ENCODE measurements at places on chromosomes 12 and 14. TPM values are rescaled to one million over a fixed set of nuclear protein-coding genes. Genes with fewer than 3 reads are reported as not detected.

The KRT81 gene
- total RNA-seq: 176 TPM

- no peak for DNase-seq
Measured at GRCh38 chr12:46874642-46875041, 48.8 kb upstream of the SLC38A4 start.

GRCh38 chr14:57834001-57834598 is 31.8 kb downstream of the SLC35F4 start:
- DNase-seq: no peak

The ATL1 gene
- 21.2 TPM for total RNA-seq

DNA sequence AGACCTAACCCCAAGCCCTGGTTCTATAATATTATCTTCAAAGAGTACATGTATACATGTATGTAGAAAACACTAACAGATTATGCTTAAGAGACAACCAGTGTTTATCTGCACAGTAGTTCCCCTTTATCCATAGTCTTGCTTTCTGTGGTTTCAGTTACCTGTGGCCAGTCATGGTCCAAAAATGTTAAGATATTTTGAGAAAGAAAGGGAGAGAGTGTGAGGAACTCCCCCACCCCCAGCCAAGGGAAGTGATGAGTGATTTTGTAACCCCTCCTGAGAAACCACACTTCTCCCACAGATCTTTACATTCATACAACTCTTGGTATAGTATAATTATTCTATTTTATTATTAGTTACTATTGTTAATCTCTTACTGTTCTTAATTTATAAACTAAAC is 77.3 kb upstream of the CNTN1 start:
- peak; percentile 65 for DNase-seq

DNA sequence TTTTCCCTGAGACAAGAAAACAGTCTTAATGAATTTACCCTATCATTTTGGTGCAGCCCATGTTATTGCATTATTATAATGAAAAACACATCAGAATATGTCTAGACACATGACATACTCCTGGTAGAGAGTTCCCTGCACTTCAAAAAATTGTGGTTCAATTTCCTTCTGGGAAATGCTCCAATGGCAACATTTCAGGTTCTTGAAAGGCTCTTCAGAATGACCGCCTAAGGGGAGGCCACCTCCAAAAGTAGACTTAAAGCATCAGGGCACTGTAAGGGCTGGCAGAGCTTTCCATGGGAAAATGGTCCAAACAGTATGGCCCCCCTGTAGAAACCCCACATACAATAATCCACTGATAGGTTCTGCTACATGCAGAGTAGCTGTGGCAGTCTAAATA is 110.7 kb downstream of the SLC25A21 start:
- no peak for DNase-seq

- DNase-seq: no peak
Measured at GRCh38 chr12:27057543-27057942, 24.8 kb downstream of the C12orf71 start.

GRCh38 chr14:97458661-97459579 is 661.7 kb downstream of the VRK1 start:
- no peak for DNase-seq

GRCh38 chr12:124302241-124302806 is 7.4 kb downstream of the RFLNA start:
- DNase-seq: no peak

The EXD2 gene
- 30.2 TPM for total RNA-seq

DNA sequence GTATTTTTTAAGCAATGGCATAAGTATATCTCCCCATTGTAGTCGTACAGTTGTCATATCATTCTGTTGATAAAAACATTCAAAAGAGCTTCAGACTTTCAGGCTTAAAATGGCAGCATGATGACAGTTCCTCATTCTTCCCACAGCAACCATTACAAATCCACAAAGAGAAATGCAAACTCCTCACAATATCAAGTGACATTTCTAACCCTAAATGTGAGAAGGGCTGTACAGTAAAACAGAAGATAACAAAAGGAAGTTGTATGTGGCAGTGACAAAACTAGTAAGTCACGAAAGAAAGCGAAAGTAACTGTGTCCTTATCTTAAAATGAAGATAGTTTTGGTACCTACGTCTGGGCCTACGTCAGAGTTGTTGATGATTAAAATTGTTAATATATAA is 46.7 kb downstream of the GXYLT1 start:
- DNase-seq: no peak

DNA sequence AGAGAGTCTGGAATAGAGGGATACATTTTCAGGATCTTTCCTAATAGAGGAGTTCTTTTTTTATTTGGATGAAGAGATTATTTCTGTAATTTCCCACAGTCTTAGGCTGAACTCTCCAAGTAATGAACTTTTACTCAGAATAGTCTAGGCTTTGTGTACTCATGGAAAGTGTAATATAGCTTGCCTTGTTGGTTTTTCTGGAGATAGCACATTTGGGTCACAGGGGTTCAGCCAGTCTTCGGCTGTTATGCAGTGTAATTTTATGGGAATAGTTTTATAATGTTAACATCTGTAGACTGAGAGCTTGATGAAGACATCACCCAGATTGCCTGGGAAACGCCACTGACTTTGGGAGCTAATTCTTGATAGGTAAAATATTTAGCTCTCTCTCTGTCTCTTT is 450.8 kb downstream of the RAD51B start:
- DNase-seq: no peak

The PTGDR gene
- not detected for total RNA-seq

- no peak for DNase-seq
Measured at GRCh38 chr14:105117257-105117646, 51.3 kb downstream of the JAG2 start.

GRCh38 chr12:84641940-84642545 is 270.6 kb downstream of the SLC6A15 start:
- DNase-seq: no peak

The ERBB3 gene
- 2.0 TPM for total RNA-seq

The PPP4R4 gene
- 6.3 TPM for total RNA-seq

The PLEKHG7 gene
- not detected for total RNA-seq

The NGB gene
- total RNA-seq: not detected

- DNase-seq: no peak
Measured at GRCh38 chr12:131091413-131091975, 137.8 kb downstream of the ADGRD1 start.

The TTC7B gene
- 15.2 TPM for total RNA-seq

GRCh38 chr12:81329085-81329484 is 251.2 kb downstream of the ACSS3 start:
- peak; percentile 37 for DNase-seq

DNA sequence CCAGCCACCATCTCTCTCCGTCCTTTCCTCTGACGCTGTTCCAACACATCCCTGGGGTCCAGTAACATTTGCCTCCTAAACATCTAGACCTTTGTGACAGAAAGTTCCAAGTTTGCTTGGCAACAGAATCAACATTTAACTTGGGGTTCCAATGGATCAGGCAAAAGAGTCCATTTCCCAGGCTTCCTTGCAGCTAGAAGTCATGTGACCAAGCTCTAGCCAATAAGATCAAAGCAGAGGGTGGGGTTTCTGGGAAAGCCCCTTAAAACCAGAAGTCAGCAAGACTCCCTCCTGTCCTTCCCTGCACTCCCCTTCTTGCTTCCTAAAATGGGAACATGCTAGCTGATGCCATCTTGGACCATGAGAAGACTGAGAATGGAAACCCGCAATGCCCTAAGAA is 14.7 kb downstream of the FOXN3 start:
- DNase-seq: no peak

GRCh38 chr12:120265473-120266179 is at the start of gene PXN:
Gene PXN (minus strand): TSS chr12:120265730. CDS start chr12:120265629, 101 bp downstream.
- peak; percentile 63 for DNase-seq

The TSPAN11 gene
- total RNA-seq: 0.12 TPM

- no peak for DNase-seq
Measured at GRCh38 chr12:51841727-51842126, 6.8 kb downstream of the FIGNL2 start.

The PTPN6 gene
- 27.0 TPM for total RNA-seq

The NT5DC3 gene
- total RNA-seq: 46.4 TPM

DNA sequence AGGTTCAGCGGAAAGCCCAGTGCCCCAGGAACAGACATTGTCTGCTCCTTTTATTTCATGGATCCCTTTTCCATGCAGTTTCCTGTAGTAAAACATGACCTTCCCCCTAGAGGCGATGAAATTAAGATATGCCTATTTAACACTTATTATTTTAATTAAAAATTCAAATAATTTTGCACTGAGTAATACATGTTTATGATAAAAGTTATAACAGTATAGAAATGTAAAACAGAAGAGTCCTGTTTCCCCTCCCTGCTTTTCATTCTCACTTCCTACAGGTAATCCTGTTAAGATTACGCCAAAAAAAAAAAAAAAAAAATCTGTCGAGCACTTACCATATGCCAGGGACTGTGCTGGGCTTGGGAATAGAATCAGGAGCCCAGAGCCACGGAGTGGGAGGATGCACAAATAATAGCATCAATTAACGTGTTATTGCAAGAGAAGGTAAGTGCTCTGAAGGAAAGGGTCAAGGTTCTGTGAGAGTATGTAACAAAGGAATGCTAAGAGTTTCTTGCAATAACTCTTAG is 830 bp upstream of the LPCAT3 start:
- no peak for DNase-seq

The COX8C gene
- total RNA-seq: not detected

The COCH gene
- total RNA-seq: not detected

DNA sequence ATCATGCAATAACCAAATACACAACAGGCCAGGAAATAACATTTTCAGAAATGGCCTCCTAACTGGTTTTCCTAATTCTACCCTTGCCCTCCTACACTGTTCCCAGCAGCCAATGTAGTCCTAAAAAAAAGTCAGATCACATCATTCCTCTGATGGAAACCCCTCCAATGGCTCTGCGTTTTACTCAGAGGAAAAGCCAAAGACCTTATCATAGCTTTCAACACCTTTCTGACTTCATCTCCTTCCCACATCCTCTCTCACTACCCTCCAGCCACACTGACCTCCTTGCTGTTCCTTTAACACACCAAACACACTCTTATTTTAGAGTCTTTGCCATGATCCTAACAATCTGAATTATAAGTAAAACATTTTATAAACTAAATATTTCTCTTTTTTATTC is 1.1 kb downstream of the MED6 start:
- no peak for DNase-seq

DNA sequence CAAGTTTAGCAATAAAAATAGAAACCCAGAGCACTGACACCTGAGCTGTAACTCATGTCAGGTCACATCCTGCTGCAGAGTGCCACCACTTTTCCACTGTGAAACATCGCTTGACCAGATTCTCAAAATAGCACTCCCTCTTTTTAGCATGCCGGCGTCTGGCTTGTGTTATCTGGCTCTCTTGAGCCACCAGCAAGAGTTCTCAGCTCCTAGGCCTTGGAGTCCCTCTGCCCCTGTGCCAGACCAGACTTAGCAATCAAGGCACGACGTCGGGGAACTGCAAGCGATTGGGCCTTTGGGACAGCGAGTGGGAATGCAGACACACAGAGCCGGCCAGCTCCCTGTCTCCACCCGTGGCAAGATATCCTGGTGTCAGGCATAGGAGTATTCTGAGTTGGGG is 52.5 kb downstream of the SPIC start:
- no peak for DNase-seq

GRCh38 chr14:97178781-97179180 is 381.6 kb downstream of the VRK1 start:
- no peak for DNase-seq

GRCh38 chr12:68012712-68013111 is 23.5 kb downstream of the IFNG-AS1 start:
- no peak for DNase-seq

- DNase-seq: no peak
Measured at GRCh38 chr12:64476844-64477243, 24.9 kb downstream of the TBK1 start.

GRCh38 chr14:96888158-96888557 is 91.0 kb downstream of the VRK1 start:
- no peak for DNase-seq

DNA sequence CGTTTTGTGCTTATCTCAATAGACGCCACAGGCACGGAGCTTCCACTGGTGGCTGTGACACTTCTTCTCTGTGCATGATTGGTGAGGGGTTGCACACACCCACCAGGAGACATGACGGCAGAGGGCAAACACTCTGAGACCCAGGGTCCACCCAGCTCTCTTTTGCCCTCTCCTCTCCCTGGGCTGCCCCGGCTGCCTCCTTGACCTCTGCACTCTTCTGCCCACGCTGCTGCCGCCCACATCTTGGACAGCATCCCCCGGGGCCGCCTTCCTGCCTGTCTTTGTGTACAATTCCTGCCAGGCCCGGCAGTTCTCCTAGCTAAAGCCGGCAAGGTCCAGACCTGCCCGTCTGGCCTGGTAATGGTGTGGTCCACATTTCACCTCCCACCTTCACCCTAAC is 44.7 kb downstream of the DPF3 start:
- DNase-seq: no peak

The NOXRED1 gene
- under 0.01 TPM for total RNA-seq

DNA sequence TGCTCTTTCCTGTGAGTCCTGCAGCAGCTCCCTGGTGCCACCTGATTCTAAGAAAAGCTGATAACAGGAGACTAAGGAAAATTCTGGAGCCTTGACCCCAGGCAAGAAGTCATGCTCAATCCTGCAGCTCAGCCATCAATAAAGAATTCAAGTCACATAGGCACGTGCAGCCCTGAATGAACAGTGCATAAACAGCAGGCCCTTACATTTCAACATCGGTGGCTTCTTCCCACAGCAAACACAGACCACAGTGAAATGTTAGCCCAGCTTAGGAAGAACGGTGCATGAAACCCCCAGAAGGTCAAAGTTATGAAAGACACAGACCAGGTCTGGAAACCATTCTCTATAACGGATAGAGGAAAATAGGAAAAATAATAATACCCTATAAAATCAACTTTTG is 10.5 kb downstream of the CINP start:
- no peak for DNase-seq

- peak; percentile 61 for DNase-seq
Measured at GRCh38 chr14:91573894-91574837, 64.1 kb upstream of the PPP4R3A start.
